ENCODE measurements at places on chromosomes 2 and 18. TPM values are rescaled to one million over a fixed set of nuclear protein-coding genes. Genes with fewer than 3 reads are reported as not detected.

The MGAT4A gene
- polyA plus RNA-seq: not detected

The C1GALT1C1L gene
- polyA plus RNA-seq: 0.51 TPM

The OBSL1 gene
- polyA plus RNA-seq: 35.5 TPM

The AFF3 gene
- polyA plus RNA-seq: 17.9 TPM

The FBXO48 gene
- polyA plus RNA-seq: 0.89 TPM

- no peak for DNase-seq
Measured at GRCh38 chr2:26463244-26464192, 14.4 kb downstream of the OTOF start.

GRCh38 chr2:111209045-111209514 lies 88.4 kb downstream of the BCL2L11 start:
- DNase-seq: peak; percentile 68
